Suprapubic skin (tissue), 4 donors: ENCODE measurements at places on chromosomes 11 and 22.

- no peak for DNase-seq
These were observed 52.0 kb downstream of the CBL start for GRCh38 chr11:119258180-119258579.

GRCh38 chr11:101049123-101049522 lies 80.5 kb downstream of the PGR start:
- DNase-seq, result no peak

DNA sequence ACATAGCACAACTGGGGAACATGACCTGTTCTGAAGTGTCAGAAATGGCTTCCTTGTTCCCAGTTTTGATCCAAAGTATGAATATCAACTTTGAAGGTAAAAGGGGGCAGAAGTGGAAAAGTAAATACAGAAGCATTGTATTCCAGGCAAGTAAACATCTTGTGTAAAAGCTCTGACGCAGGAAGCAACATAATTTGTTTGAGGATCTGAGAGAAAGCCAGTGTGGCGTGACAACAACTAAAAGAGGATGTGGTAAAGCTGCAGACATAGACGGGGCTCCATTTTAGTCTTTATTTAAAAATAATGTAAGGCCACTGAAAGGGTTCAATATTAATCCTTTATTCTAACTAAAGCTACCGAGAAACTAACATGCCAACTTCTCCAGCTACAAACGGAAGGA lies 310.2 kb downstream of the DLG2 start:
- DNase-seq, result no peak

DNA sequence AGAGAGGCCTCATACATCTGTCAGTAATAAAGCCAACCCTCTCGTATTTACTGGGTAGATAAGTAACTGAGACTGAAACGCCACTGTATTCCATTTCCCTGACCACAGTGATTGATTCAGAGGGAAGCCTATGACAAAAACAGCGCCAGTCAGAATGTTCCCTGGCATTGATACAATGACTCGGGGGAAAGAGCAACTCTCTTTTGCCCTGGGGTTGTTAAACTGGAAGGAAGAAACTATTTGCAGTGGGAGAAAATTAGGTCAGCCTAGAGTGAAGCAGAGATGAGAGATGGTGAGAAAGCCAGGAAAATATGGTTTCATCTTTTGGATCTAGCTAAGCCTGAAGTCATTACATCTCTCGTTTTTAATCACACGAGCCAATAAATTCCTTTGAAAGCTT lies 48.6 kb upstream of the RBFOX2 start:
- DNase-seq, result no peak

- DNase-seq, result no peak
These were observed 114.9 kb downstream of the ARHGAP32 start for GRCh38 chr11:129077191-129077590.

DNA sequence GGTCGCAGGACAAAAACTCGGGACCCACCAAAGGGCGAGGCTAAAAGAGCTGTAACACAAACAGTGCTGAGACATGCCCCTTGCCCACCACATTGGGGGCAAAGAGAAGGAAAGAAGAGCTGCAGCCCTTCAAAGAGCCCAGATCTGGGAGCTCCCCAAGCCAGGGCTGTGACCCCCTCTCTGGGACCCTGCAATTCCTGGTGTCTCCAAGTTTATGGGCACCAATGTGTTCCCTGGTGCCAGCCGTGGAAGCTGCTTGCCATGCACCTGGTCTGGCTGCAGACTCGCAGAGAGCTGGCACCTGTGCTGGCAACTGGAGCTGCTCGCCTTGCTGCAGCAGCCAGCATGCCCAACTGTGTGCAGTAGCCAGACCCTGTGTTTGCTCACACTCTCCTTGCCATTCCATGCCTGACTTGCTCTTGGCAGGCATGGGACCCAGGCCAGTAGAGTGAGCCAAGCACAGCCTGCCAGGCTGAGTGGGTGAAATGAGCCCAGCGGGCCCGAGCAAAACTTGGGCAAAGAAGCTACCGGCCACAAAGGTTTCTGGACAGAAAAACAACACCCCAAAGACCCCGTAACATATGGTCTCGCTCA lies 16.0 kb downstream of the RRP8 start:
- no peak for DNase-seq

- DNase-seq, result no peak
These were observed 117.8 kb downstream of the NTM start for GRCh38 chr11:131488238-131488637.

GRCh38 chr11:72704783-72705265 lies 30.6 kb upstream of the PDE2A start:
- DNase-seq, result no peak

DNA sequence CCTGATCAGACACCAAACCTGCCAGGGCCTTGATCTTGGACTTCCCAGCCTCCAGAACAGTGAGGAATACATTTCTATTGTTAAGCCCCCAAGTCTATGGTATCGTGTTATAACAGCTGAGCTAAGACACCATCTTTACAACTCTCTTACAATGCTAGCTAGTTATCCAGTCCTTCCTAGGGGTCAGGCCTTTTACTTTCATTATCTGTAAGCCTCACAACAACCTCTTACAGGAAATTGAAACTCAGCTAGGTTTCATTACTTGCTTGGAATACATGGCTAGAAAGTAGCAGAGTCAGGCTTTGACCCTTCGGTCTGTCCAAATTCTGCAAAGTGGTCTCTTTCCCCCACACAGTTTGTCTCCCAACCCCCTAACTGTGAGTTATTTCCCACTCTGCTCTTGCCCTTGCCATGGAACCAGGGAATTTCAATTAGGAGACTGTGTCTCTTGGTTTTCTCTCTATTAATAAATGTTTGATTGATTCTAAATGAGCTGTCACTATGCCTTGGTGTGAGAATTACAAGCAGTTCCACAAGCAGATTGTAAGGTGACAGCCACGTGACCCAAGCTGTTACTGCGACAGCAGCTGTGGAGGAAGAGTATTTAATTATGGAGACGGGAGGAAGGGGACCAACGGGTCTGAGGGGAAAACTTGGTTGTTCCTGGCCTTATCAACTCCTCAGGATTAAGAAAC lies 38.4 kb upstream of the CLMP start:
- no peak for DNase-seq

- no peak for DNase-seq
These were observed 684 bp downstream of the TNFRSF13C start for GRCh38 chr22:41925783-41926460.

DNA sequence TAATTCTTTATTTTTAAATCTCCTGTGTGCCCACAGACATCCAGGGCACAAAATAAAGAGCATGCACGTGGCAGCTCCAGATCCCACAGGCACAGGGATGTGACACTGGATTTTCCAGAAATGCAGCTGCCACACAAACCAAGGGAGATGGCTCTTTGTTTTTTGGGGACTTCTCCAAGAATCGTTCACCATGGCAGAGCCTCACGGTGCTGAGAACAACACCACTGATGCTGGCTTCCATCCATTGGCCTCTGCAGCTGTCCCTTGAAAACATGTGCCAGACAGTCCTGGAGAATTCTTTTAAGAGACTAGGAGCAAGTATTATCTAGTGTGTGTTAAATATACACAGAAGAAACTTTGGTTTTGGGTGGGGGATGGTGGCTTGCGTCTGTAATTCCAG lies 108.4 kb upstream of the SLC22A12 start:
- no peak for DNase-seq

- DNase-seq, result no peak
These were observed 3.8 kb downstream of the FJX1 start for GRCh38 chr11:35622070-35622469.

GRCh38 chr11:62466444-62466843 lies 47.6 kb downstream of the SCGB1A1 start:
- DNase-seq, result no peak

DNA sequence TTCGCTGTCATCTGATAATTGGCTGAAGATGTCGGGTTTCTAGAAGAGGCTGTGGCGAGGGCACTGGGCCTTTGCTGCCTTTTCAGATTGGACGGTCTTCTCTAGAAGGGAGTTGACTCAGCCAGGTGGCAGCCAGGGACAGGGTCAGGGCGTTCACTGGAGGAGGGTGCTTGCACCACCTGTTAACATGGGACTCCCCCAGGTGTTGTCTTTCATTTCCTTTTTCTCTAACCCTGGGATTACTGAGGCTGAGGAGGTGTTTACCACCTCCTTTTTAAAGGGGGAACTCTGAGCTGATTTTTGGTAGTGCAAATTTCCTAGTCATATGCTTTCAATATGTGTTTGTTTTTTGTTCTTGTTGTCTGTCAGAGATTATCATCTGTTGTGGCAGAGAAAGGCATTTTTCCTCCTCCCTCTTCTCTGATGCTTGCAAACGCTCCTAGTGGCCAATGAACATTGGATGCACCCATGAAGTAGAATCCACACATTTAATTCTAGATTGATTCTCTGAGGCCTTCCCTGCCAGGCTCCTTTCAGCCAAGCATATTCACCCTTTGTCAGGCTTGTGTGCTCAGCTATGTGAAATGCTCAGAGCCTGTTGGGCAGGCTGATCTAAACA lies 54.1 kb downstream of the LDLRAD3 start:
- DNase-seq, result no peak

GRCh38 chr22:37154925-37155712 lies 5.4 kb upstream of the IL2RB start:
- no peak for DNase-seq

GRCh38 chr22:41525450-41526225 lies 18.6 kb downstream of the POLR3H start:
- no peak for DNase-seq

DNA sequence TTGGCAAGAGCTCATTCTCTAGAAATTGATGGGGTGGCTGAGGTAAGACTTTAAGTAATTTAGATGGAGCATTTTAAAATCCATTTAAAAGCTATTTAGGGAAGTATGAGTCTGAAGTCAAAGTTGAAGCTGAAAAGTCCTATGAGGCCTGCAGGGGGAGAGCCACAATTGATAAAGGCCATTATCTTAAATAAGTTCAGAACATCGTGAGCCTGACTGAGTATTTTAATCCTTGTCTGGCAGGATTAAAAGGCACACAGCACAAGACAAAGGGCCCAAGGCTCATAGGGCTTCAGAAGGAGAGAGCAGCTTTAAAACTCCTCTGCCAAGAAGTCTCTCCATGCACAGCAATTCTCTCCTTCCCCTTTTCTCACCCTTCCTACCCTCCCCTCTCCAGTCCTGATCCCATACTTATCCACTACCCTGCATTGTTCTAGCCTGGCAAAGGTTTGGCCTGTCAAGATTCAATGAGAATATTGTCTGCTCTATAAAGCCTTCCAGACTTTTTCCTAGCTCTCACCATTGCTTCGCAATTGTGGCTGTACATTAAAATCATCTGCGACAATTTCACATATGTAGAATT lies 1312.9 kb downstream of the FAM181B start:
- no peak for DNase-seq

GRCh38 chr11:102473543-102473942 lies 21.0 kb upstream of the TMEM123 start:
- DNase-seq, result no peak

GRCh38 chr11:70860888-70861287 lies 391.5 kb downstream of the SHANK2 start:
- no peak for DNase-seq
